Activated CD4-positive, alpha-beta T cell treated with anti-CD3 and anti-CD28 coated beads, Interleukin-2, amount 50 U/mL, for 48 hours (primary cell): ENCODE measurements at places on chromosomes 11 and 22.

DNA sequence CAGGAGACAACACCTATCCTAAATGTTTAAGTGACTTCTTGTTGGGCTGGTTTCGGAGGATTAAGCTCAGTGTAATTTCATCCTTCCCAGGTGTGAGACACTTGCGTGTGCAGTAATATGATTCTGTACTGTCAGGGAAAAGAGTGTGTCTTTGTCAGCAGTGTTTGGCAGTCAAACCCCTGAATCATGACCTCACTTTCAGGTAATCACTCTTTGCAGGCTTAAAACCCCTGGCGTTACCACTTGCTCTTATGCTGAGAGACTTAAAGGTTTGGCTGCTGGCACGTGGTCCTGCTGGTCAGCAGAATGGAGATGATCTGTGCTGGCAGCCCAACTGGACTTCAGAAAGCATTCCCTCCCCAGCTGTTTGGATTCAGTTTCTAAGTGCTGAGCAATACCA, 56.1 kb downstream of the APIP start:
- no peak for DNase-seq

DNA sequence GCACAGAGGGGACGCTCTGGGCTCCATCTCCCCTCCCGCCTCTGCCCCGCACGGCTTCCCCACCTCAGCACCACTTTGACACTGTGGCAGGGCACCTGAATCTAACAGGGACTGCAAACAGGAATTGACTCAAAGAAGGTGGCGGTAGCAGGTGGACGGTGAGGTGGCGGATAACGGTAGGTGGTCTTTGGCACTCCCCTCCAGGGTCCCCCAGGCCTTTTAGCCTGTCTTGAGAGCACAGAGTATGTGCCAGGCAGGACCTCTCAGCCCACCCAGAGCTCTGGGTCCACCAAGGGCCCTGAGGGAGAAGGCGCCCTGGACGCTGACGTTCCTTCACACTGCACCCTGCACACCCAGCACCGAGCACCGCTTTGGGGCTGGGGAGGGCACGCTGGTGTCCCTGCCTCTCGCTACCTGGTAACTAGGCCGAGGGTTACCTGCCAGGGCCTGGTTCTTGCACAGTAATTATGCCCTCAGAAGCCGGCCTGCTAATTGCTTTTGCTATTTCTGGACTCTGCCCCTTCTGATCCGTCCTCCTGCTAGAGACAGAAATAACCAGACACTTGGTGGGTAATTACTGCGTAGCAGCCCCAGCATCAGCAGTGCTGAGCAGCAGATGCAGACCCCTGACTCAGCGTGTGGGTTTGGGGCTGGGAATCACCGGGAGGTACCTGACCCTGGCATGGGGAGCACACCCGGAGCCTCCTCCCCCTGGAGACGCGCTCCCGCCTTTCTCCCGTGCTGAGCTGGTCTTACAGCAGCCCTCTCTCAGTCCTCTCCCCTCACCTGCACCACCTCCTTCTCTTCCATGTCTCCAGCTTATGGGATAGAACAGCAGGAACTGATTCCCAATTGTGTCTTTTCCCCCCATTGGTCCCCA, 103.3 kb upstream of the B3GAT1 start:
- no peak for DNase-seq

GRCh38 chr11:37088573-37088910, 490.5 kb upstream of the RAG2 start:
- no peak for DNase-seq

DNA sequence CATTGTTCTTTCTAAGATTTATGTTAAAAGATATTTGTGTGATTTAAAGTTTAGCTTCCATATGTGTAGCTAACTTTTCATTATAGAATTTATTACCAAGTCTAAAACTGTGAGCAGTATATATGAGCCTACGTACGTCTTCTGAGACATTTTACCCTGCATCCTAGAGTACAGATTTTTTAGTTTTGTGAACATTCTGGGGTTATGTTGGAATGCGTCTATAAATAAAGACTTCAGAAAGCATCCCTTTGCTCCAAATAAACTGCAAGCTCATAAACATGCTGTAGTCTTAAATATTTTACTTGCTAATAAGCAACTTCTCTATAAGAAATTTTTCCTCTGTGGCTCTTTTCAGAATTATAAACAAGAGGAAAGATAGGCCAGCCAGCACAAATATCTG, 236.5 kb downstream of the DDX10 start:
- no peak for DNase-seq

- DNase-seq: peak; percentile 6
Measured at GRCh38 chr11:18578975-18579598, 9.4 kb downstream of the UEVLD start.

- DNase-seq: no peak
Measured at GRCh38 chr11:13280092-13280722, 2.6 kb downstream of the BMAL1 start.

DNA sequence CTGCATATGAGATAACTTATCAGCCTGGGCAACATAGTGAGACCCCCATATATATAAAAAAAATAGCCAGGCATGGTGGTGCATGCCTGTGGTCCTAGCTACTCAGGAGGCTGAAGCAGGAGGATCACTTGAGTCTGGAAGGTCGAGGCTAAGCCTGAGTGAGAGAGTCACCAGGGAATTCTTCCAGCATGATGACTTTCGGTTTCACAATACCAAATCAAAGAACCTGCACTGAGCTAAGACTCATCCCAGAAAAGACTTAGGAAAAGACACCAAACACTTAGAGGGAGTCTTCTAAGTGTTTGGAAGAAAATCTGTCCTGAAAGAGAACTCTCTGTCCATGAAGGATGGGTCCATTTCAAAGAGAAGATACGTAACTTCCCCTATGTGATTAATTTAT, 12.7 kb downstream of the STK33 start:
- no peak for DNase-seq

DNA sequence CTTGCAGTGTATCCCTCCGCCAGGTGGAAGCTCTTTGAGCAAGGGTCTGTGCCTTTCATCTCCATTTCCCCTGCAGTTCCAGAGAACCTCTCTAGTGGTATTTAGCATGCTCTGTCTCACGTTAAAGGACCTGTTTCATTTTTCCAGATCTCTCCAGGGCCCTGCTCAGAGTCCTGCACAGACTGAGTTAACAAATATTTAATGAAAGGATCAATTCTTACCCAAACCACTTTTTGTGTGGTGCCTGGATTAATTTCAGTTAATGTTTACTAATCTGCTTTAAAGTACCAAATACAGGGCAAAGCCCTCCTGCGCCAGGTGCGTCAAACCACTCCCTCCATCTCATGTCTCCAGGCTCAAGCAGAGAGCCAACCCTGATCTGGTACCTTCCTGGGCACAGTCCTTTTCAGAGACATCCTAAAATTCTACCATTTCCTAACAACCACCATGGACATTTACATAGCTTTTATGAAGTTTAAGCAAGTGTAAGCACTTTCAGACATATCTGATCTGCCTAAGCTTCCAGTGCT, 18.7 kb upstream of the ACER3 start:
- no peak for DNase-seq

- DNase-seq: no peak
Measured at GRCh38 chr11:74695705-74696280, 35.4 kb downstream of the CHRDL2 start.

- no peak for DNase-seq
Measured at GRCh38 chr11:78784321-78785061, 209.8 kb upstream of the NARS2 start.

- no peak for DNase-seq
Measured at GRCh38 chr11:14480716-14481115, 18.9 kb downstream of the COPB1 start.

DNA sequence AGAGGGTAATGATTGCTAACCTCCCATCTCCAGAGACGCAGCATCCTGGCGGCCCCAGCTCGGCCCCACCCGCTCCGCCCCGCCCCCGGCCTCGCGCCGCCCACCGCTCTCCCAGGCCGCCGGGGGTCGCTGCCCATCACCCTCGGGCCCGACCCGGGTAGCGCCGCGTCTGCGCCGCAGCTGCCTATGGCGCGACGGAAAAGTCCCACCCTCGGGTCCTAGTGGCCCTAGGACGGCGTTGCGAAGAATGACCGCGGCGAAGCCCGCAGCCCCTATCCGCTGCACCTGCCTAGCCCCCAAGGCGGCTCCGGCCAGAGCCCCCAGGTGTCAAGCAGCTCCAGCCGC, 457 bp downstream of the CPSF7 start:
- DNase-seq: peak; percentile 72

DNA sequence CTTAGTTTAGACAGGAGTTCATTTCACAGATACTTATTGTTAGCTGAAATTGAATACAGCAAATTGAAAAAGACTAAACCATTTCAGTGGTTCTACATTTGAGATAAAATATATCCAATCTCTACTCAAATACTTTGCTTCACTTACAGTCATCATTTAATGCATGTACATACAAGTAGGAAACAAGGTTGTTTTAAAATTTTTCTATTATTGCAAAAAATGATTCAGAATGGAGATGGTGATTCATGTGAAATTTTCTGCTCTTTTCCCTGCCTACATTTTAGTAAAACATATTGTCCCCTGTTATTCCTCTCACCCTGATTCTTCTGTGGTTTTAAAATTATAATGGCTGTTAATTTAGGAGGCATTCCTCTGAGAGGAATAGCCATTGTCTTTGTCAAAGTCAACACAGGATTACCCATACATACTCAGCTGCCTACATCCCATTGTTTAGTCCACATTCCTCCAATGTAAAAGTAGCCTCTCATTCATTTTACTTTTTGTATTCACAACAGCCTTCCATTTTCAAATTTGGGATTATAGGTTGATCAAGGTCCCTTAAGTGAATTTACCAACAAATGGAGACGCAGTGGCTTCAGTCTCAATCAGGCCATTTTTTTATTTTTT, 60.1 kb downstream of the TRPC6 start:
- DNase-seq: no peak

- DNase-seq: no peak
Measured at GRCh38 chr11:48025984-48026340, 45.6 kb downstream of the PTPRJ start.

- no peak for DNase-seq
Measured at GRCh38 chr22:44112191-44112590, 68.5 kb upstream of the PARVG start.

DNA sequence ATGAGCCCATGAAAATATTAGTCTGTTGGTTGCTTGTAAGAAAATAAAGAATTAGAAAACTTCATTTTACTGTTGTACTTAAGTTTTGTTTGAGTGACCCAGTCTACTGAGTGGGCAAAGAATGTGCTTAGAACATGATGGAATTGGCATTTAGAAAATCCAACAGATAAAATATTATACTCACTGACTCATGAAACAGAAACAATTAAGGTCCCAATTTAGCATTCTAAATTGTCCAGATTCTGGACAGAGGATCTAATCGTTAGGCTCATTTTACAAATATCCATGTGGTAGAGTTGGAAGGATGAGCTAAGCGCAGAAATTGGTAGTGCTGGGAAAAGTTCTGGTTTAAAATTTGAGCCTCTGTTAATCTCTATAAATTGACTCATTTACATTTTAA, 45.4 kb downstream of the METTL15 start:
- DNase-seq: no peak

GRCh38 chr11:15944460-15944859, 411.9 kb downstream of the SOX6 start:
- DNase-seq: no peak

- DNase-seq: no peak
Measured at GRCh38 chr11:126878913-126879482, 121.6 kb downstream of the KIRREL3 start.

DNA sequence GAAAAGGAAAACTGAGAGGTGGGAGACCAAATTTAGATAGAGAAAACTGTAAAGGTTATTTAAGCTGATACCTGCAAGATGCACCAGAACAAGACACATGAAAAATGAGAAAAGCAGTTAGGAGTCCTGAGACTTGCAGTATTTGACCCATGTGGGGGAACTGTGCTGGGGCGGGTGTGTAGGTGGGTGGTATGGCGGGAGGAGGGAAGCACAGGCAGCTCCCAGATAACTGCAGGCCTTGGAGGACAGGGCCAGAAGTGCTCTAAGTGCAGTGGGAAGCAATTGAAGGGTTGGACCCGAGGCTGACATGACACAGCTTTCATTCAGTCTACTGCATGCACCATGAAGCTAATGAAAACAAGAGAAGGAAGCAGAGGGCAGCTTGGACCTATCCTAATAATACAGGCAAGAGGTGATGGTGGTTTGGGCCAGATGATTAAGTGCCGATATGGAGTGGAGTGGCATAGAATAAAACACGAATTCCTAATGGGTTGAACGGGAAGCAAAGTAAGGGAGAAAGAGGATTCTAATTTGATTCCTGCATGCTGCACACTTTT, 48.0 kb upstream of the ANO3 start:
- no peak for DNase-seq

- no peak for DNase-seq
Measured at GRCh38 chr11:114290503-114291235, 5.5 kb upstream of the NNMT start.

- no peak for DNase-seq
Measured at GRCh38 chr11:37409124-37409523, 811.1 kb upstream of the RAG2 start.

GRCh38 chr11:83971063-83971462, 684.9 kb upstream of the CCDC90B start:
- DNase-seq: no peak

DNA sequence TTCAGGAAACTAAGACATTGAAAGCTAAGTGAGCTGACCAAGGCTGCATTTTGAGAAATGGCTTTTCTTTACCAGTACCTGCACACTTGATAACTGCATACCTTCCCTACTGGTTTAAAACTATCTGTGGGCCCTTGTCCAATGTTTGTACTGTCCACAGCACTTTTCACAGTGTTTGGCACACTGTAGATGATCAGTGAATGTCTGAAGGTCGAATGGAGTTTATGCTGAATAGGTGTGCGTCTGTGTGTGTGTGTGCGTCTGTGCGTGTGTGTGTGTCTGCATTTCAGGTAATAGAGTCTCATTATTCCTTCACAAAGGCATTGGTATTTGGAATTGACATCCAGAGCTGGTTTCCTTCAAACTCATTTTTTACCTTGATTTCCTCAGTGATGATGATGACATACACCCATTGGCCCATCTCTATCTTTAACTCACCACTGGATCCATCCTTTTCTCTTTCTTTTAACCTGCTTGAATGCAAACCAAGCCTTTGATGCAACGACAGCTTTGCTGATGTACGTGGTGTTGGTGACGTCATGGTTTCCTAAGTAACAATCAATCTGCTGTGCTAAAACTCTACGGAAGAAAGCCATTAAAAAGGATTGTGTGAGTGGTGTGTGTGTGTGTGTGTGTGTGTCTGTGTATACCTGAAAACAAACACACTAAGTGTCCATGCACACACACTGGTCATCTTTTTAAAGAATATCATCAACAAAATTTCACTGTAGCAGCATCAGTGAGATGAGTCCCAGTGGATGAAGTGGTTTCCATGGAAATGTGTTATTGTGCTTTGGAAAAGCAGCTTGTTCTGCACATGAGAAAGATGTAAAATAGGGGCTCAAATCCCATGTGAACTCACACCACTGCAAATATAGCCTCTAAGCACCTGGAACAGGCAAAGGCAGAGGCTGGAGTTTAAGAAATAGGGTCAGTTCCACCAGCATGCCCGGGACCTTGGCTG, 490.2 kb upstream of the B3GAT1 start:
- no peak for DNase-seq
